ENCODE measurements at places on chromosomes 6 and 20.

DNA sequence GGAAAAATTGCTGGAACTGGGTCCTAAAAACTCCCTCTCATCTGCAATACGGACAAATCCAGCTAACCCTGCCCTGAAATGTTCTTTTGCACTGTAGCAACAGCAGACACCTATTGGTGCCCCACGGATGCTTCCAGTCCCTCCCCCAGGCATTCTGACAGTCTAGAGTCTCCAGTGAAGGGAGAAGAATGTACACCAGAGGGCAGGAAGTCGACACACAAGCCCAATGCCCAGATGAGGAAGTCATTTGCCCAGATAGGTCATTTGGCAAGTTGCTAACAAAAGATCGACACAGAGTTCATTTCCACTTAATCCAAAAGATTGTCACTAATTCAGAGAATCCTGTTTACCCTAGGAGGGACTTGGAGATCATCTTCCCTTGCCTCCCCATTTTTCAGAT lies 293.0 kb upstream of the PRDM1 start:
- no peak for DNase-seq

DNA sequence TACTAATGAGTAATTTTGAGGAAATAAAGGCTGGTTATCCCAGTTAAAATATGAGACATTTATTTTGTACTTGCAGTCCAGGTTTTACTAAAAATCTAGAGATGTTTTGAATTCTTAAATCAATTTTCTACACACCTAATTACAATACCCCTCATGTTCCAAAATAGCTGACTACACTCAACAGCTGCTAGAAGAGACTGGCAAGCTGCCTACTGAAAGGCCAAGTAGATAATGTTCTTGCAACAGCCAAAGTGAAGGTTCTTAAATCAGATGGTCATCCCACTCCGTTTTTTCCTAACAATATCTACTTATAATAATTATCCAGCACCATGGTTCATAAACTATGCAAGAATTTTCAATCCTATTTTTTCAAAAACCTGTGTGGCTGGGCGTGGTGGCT lies 69.0 kb downstream of the DTNBP1 start:
- no peak for DNase-seq

GRCh38 chr20:2713285-2713684 lies 20.7 kb downstream of the EBF4 start:
- peak; percentile 23 for DNase-seq

GRCh38 chr6:118632359-118632758 lies 19.0 kb downstream of the CEP85L start:
- no peak for DNase-seq

DNA sequence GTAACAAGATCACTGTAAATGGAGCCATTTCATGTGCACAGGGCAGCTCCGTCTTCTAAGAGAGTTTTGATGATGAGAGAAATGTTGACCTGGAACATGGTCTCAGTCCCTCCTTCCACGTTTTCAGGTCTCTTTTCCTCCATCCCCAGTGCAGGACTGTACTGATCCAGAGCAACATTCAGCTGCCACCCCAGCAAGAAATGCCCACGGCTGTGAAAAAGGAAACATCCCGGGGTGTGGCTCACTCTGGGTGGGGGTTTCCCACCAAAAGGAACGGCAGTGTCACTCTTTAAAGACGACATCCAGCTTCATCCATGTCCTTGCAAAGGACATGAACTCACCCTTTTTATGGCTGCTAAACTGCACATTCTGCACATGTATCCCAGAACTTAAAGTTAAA lies 92.6 kb downstream of the ERMARD start:
- DNase-seq = no peak

- DNase-seq = no peak
These were observed 136.7 kb downstream of the PHACTR3 start for GRCh38 chr20:59741073-59741472.

GRCh38 chr6:15653581-15653980 lies 9.2 kb downstream of the DTNBP1 start:
- no peak for DNase-seq

- no peak for DNase-seq
These were observed 110.0 kb upstream of the SLC35B3 start for GRCh38 chr6:8545336-8545735.

GRCh38 chr6:52557389-52558265 lies 19.2 kb downstream of the TRAM2 start:
- no peak for DNase-seq

DNA sequence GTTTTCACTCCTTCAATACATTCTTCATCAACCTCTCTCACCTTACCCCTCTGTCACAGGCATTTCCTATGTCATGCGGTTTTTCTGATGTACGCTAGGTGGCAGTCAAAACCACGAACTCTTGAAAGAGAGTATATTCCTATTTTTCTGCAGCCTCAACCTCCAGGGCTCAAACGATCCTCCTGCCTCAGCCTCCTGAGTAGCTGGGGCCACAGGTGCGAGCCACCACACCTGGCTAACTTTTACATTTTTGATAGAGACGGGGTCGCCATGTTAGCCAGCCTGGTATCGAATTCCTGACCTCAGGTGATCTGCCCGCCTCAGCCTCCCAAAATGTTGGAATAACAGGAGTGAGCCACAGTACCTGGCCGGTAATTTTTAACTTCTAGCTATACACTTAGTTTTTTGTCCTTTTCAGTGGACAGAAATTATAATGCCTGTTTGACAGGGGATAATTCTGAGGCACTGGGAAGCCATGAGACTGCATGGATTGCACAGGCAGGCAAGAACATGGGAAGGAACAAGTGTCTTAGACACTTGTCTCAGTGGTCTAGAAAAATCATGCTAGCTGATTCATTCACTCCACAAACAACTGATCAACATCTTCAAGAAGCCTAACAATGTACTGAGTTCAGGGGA lies 22.5 kb upstream of the HFE start:
- DNase-seq = peak; percentile 45

DNA sequence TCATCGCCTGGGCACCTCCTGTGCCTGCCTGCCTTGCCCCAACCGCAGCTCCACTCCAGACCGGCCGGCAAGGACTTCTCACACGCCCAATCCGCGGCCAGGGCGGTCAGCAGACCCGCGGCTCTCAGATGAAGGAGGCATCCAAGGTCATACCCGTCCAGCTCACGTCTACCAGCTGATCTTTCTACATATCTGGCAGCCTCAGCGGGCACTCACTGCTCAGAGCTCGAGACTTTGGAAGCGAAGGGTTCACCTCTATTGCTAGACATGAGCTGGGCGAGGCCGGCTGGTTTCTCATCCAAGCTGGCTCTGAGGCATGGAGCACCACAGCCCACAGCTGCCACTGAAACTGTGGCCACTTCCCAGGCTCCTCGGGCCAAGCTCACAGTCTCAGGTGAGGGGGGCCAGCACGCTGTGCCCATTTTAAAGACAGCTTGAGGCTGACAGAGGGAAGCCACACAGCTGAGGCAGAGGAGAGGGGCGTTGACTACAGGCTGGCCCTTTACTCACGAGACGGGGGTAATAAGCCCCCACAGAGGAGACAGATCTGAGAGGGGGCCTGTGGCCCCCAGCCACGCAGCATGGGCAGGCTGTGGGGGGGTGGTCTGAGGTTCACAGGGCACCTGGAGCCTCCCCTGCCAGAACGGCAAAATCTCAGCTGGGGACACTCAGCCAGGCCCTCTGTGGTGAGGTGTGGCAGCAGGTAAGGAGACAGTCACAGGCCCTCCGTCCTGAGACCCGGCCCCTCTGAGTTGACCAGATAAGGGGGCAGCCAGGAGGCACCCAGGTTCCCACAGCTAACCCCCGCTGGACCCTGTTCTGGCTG lies 2.0 kb downstream of the LAMA5 start:
- DNase-seq = no peak

DNA sequence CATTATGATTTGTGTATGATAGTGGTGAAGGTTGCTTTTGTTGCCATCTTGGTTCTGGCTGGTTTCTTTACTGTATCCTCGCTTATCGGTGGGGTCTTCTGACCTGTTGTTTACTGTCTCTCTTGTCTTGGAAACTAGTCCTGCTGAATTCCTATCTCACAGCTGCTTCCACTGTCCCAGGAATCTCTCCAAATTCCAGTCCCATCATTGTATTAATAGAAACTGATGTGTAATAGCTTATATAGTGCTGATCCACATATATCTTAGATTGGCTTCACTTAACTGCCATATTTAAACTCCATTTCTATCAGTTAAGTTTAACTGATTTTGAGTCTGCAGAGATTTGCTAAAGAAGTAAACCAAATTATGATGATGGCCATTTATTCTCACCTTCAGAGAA lies 5.9 kb downstream of the GTF2H5 start:
- no peak for DNase-seq

DNA sequence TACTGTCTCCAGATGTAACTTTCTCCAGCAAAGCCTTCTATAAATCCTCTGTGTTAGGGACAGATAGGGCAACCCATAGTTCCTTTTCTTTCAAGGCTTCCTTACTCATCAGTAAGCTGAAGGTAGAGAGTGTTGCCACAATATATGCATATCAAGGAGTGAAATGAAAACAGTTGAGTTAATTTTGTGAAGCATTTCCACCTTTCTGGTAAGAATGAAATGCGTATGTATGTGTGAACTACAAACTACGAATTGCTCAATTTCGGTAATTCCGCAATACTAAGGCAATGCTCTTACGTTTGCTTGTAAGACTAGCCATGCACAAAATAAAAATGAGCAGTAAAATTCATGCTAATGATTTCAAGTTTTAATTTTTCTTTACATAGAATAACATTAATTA lies 61.2 kb upstream of the HBS1L start:
- DNase-seq = peak; percentile 1

GRCh38 chr20:10832141-10832540 lies 158.3 kb upstream of the JAG1 start:
- no peak for DNase-seq

GRCh38 chr20:57540890-57541580 lies 16.1 kb upstream of the CTCFL start:
- no peak for DNase-seq

Data from NCI-H460 (cell line).